T follicular helper cell (primary cell): ENCODE measurements at places on chromosomes 4 and X.

GRCh38 chrX:12240491-12240890, 102.2 kb downstream of the FRMPD4 start:
- no peak for DNase-seq

GRCh38 chr4:182711211-182711610, 206.0 kb downstream of the DCTD start:
- DNase-seq, result no peak

DNA sequence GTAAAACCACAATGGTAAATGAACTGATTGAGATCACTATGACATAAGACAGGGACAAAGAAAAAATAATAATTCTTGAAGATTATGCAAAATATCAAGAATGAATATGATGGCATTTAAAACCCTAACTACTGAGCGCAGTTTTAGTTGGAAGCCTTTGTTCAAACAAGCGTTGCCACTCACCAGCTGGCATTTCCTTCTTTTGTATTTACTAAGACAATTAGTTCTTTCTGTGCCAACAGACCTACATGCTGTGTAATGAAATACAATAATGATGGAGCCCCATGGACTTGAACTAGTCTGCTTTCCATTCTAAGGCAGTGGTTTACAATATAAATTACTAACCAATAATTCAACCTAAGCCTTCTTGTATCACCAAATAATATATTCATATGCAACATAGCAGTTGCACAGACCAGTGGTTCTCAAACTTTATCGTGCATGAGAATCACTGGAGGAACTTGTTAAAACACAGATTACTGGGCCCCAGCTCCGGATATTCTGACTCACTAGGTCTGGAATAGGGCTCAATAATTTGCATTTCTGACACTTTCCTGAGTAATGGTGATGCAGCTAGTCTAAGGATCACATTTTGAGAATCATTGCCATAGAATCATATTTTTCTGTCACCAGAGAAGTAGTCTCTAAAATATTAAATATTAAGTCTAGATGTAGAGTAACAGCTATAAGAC, 196.4 kb upstream of the MAGEB18 start:
- DNase-seq, result no peak

DNA sequence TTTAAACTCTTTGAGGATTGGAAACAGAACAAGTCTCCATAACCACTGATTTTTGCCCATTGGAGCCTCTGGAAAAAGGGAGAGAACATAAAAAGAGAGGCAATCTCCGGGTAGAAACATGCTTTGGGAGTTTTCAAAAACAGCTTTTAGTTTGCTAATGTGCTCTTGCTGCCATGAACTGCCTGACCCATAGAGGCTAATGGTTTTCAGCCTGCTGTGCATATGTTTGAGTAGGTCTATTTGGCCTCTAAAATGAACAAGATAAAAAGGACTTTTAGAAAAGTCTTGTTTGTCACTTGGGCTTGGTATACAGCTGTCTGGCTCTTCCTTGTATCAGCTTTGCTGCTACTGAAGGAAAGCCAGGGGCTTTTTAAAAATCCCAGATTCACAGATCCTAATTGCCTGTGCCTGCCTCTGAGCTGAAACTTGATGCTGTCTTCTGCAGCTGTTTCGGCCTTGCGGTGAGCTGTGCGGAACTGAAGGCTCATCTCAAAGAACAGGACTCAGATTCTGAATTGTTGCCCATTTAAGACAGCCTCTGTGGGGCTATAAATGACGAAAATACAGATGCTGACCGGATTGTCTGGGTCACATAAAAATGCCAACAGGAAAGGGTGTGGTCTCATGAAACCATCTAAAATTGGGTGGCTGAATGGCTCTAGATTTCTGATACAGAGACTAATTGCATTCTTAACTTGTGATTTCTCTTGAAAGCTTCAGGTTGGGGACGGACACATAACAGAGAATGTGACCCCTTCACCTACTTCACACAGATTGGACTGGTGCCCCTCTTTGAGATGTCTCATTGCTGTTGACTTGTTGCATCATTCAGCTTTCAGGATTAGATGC, 18.4 kb upstream of the ZNF41 start:
- no peak for DNase-seq

GRCh38 chrX:54029529-54030143, 14.6 kb downstream of the PHF8 start:
- DNase-seq, result no peak

DNA sequence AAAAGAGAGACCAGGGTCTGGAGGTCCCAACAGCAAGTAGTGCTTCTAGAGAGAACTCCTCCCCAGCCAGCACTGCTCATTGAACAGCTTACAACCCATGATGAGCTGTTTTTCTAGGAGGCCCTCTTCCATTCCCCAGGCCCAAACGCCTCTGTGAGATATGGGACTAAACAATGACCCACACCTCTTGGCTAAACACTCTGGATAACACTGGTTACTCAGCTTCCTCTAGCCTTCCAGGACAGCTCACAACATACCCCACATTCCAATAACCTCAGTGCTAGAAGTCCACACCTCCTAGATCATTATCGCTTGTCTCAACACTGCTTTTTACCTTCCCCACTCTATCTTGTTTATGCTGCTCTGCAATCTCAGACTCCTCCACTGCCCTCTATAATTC, 35.4 kb upstream of the PGRMC2 start:
- no peak for DNase-seq

- no peak for DNase-seq
Observed at GRCh38 chr4:158817562-158818296, 48.9 kb downstream of the FNIP2 start.

- no peak for DNase-seq
Observed at GRCh38 chr4:10333942-10334341, 123.3 kb downstream of the ZNF518B start.

DNA sequence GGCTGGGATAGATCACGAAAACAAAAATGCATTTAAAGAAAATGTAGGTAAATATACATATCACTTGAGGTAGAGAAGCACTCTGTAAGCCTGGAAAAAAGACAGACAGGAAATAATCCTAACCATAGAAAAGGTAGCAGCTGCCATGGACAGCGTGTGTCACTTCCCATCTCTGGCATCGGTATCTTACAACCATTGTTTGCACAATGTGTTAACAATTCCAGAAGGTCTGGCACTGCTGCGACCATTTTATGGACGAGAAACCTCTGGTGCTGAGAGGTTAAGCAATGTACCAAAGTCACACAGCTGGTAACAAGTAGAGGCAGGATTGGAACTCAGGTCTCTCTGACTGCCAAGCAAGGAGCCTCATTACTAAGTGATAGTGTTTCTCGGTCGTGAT, 1.7 kb upstream of the MTNR1A start:
- DNase-seq, result no peak

- DNase-seq, result no peak
Observed at GRCh38 chr4:35639929-35640328, 604.4 kb downstream of the ARAP2 start.

DNA sequence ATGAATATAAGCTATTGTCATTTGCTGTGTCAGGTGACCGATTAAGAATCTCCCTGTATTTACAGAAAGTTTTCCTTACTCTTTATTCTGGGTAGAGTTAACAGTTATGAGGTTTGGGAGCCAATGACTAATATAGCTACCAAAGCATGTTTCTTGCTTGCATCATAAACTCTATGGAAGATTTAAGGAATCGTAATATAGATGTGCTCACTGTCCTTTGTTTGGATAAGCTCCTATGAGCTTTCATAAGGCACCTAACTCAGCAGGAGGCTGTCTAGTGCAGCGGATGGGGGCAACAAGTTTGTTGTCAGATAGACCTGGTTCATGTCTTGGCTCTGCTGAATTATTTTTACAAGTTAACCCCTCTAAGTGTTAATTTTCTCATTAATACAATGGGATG, 75.0 kb upstream of the PAQR3 start:
- no peak for DNase-seq

DNA sequence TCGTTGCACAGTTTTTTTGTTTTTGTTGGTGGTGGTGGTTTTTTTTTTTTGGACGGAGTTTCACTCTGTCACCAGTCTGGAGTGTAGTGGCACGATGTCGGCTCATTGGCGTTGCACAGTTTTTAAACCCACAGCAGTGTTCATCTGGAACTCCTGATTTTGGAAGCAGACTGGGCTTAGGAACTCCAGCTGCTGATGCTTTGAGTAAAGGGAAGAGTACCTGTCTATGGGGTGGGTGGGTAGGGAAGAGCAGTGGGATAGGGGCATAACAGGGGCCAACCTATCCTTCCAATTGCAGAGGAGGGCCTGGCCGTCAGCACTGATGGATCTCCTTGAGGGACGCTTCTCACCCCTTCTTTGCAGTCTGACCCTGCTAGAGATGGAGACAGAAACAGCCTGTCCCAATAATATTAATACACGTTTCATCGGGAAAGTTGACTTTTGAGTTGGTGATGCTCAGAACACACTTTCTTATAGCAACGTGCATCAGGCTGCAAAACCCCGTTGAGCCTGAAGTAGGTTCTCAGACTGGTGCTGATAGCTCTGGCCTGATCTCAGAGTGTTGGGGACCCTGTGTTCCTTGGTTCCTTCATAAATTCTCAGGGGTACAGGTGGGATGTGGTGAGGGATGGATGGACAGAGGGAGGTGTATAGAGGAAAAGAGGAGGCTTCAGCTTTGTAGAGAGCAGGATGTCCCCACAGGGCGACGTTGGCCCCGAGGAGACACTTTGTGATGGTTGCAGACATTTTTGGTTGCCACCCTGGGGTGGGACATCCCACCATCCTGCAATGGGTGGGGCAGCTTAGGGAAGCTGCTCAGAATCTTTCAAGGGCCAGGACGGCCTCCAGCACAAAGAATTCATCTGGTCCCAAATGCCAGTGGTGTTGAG, 2.3 kb downstream of the CD99 start:
- DNase-seq, result no peak

DNA sequence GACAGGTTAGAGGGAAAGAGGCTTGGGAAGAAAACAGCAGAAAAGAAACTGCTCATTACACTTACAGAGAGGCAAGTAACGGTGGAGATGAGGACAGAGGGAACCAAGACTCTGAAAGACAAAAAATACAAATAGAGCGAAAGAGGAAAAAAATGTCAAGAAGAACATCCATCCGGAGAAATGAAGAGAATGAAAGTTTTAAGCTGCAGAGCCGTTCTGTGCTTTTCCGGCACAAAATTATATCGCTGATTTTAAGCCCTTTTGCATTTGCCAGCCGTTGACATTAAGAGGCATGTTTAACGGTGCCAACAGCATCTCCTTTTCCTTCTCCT, 236 bp downstream of the PCDH10 start:
- DNase-seq, result no peak

- no peak for DNase-seq
Observed at GRCh38 chr4:5931526-5931925, 38.6 kb upstream of the CRMP1 start.

GRCh38 chr4:3436798-3437581, 4.8 kb upstream of the HGFAC start:
- DNase-seq, result no peak

GRCh38 chr4:176137631-176138030, 57.8 kb downstream of the SPATA4 start:
- no peak for DNase-seq

- DNase-seq, result no peak
Observed at GRCh38 chr4:138611721-138612120, 369.6 kb upstream of the SLC7A11 start.

DNA sequence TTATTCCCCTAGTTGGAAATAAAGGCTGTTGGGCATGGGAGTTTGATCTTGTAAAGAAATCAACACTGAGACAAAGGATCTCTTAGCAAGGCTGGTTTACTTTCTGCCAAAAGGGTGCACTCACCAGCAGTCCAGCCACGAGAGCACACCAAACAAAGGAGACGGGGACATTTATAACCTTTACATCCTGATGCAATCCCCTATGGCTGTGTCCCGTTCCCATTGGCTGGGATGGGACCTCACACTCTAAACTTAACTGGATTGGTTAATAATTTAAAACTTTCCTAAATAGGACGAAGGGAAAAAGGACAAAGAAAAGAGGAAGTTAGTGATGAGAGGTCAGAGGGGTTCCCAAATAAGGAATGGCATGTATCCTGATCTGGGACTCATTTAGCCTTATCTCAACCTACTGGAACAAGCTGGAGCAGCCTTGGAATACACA, 17.9 kb downstream of the METAP1 start:
- no peak for DNase-seq

DNA sequence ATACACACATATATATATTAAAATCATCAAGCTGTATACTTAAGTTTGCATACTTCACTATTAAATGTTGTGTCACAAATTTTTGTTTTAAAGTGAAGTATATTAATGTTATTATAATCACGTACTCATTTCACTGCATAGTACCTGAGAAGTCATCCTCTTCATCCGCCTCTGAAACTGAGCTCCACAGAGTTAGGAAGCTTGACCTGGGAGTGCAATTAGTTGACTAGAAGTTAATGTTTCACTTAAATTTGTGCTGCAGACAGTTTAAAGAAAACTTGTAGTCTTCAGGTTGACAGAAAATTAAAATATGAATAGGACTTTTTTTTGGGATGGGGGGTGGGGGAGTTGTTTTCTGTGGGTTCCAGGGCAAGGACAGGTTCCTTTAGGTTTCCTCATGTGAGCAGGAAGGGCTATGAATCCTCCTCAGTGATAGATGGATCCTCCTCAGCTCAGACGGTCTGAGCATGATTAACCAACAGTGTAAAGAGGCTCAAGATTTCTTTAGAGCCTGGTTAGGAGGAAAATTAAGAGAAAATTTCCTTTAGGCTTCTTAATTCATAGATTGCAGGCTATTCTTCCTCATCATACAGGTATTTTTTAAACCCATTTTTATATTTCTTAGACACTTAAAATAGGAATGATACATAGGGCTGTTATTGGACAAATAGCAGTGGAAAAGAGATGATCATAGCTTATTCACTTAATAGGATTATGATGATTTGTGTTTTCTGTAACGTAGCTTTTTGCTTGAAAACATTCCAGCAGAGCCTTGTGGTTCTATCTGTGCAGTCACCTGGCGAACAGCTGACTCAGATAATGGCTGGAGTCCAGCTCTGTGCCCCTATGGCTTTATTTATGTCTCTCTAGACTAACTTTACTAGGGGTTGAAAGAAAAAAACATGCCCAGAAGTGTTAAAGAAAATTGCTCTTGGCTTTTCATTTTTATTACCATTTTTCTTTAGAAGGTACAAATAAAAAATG, 102.7 kb downstream of the SLC4A4 start:
- no peak for DNase-seq

DNA sequence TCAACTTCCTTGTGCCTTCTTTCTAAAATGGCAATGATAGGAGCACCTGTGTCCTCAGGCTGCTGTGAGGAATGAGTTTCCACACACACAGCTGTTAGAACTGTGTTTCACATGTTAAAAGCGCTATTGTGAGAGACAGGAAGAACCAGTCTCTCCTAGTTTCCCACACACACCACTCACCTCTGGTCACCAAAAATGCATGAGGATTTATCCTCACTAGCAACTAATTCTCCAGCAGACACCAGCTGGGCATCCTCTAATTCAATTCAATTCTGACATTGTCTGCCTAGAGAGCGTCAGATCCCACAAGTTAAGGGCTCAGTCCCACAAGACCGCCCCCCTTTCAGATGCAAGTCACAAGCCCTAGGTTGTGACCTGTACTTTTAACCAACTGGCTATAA, 29.0 kb upstream of the SLC2A9 start:
- DNase-seq, result no peak

GRCh38 chr4:30537456-30537855, 182.7 kb upstream of the PCDH7 start:
- DNase-seq, result no peak

GRCh38 chr4:84176016-84176415, 323.1 kb downstream of the NKX6-1 start:
- no peak for DNase-seq

- no peak for DNase-seq
Observed at GRCh38 chrX:20263474-20263873, 3.2 kb downstream of the RPS6KA3 start.
